ENCODE measurements at places on chromosomes 16 and 17. TPM values are rescaled to one million over a fixed set of nuclear protein-coding genes. Genes with fewer than 3 reads are reported as not detected.

GRCh38 chr16:89324056-89325010, 106.8 kb downstream of the ZNF778 start:
- H3K4me1 ChIP-seq = peaks cover 64% of the 10 kb centered on the region
- H3K4me3 ChIP-seq = no peak overlapping the region
- H3K36me3 ChIP-seq = peaks cover 7% of the 10 kb centered on the region
- H3K27ac ChIP-seq = no peak overlapping the region
- H3K27me3 ChIP-seq = no peaks in the 10 kb centered on the region
- no peak for DNase-seq

GRCh38 chr17:73795730-73796129, 151.5 kb upstream of the SDK2 start:
- no peaks in the 10 kb centered on the region for H3K4me1 ChIP-seq
- no peak overlapping the region for H3K27ac ChIP-seq
- H3K27me3 ChIP-seq = peaks cover 15% of the 10 kb centered on the region
- DNase-seq = no peak
- no peak overlapping the region for H3K4me3 ChIP-seq

- H3K27ac ChIP-seq = peak overlapping the region; percentile 74
- DNase-seq = peak; percentile 57
- H3K4me1 ChIP-seq = peaks cover 75% of the 10 kb centered on the region
These were observed 3.2 kb downstream of the DLG4 start for GRCh38 chr17:7216242-7217112.

GRCh38 chr16:5621826-5622225, 524.2 kb upstream of the EEF2KMT start:
- H3K27ac ChIP-seq = no peak overlapping the region
- DNase-seq = no peak
- no peaks in the 10 kb centered on the region for H3K4me1 ChIP-seq

- no peaks in the 10 kb centered on the region for H3K4me1 ChIP-seq
- no peaks in the 10 kb centered on the region for H3K27me3 ChIP-seq
- no peak for DNase-seq
- no peaks in the 10 kb centered on the region for H3K36me3 ChIP-seq
These were observed 14.4 kb upstream of the FBXO47 start for GRCh38 chr17:38981636-38982035.

- no peak overlapping the region for H3K4me3 ChIP-seq
- H3K4me1 ChIP-seq = peaks cover 82% of the 10 kb centered on the region
- peaks cover 5% of the 10 kb centered on the region for H3K36me3 ChIP-seq
- peaks cover 32% of the 10 kb centered on the region for H3K27me3 ChIP-seq
- peak; percentile 29 for DNase-seq
- H3K27ac ChIP-seq = peak overlapping the region; percentile 74
These were observed 3.5 kb downstream of the SLC16A3 start for GRCh38 chr17:82232322-82232820.

DNA sequence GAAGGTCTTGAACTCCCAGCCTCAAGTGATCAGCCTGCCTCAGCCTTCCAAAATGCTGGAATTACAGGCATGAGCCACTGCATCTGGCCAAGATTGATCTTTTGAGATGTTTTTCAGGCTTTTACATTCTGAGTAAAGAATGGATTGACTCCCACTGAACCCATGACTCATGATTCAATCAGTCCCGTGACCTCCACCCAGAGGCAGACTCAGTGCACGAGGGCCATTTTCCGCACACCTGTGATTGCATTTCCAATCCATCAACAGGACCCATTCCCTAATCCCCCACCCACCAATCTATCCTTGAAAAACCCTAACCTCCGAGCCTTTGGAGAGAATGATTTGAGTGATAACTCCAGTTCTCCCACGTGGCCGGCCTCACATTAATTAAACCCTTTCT, 40.4 kb upstream of the PRKCB start:
- no peaks in the 10 kb centered on the region for H3K4me1 ChIP-seq
- no peak overlapping the region for H3K4me3 ChIP-seq
- no peak for DNase-seq
- H3K36me3 ChIP-seq = no peaks in the 10 kb centered on the region

GRCh38 chr17:16378636-16379282, 2.1 kb upstream of the UBB start:
- H3K4me1 ChIP-seq = peaks cover 19% of the 10 kb centered on the region
- no peak for DNase-seq
- peaks cover 21% of the 10 kb centered on the region for H3K36me3 ChIP-seq
- no peak overlapping the region for H3K27ac ChIP-seq

PRR35 gene
- total RNA-seq = 0.13 TPM

DHRS13 gene
- total RNA-seq = 5.2 TPM

DNA sequence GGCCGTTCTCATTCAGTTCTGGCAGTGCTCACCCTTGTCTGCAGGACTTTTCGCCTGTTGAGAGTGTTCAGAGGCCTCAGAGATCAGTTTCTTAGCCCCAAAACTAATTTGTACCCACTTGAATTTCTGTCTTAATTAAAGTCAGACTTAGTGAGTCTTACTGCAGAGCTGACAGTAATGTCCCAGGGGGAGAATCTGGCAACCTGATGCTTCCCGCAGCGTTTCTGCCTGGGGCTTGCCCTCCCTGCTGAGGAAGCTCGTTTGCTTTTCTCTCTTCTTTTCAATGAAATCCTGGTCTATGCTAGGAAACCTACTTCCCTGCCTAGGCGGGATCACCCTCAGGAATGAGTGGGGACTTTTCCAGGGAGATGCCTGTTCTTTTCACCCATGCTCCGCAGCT, 25.3 kb downstream of the DBNDD1 start:
- DNase-seq = no peak
- no peaks in the 10 kb centered on the region for H3K27me3 ChIP-seq
- H3K27ac ChIP-seq = no peak overlapping the region
- H3K4me1 ChIP-seq = no peaks in the 10 kb centered on the region

- no peaks in the 10 kb centered on the region for H3K27me3 ChIP-seq
- H3K36me3 ChIP-seq = no peaks in the 10 kb centered on the region
- no peak overlapping the region for H3K4me3 ChIP-seq
- no peak for DNase-seq
- H3K4me1 ChIP-seq = peaks cover 3% of the 10 kb centered on the region
These were observed 249.8 kb downstream of the CDH11 start for GRCh38 chr16:64872101-64872500.

DNA sequence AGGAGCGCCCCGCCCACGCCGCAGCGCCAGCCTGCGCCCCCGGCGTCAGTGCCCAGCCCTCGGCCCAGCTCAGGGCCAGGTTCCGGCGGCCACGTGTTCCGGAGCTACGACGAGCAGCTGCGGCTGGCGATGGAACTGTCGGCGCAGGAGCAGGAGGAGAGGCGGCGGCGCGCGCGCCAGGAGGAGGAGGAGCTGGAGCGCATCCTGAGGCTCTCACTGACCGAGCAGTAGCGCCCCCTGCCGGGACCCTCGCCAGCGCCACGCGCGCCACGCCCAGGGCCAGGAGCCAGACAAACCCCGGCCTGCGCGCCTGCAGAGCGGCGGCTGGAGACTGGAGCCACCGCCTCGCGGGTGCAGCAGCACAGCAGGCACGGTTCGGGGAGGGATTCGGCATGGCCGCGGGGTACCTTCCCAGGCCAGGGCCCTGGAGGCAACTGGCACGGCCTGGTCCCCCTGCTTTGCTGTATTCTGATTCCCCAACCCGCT, 9.3 kb downstream of the CORO6 start:
- peaks cover 59% of the 10 kb centered on the region for H3K4me1 ChIP-seq
- peaks cover 40% of the 10 kb centered on the region for H3K27me3 ChIP-seq
- peaks cover 6% of the 10 kb centered on the region for H3K36me3 ChIP-seq
- peak overlapping the region; percentile 32 for H3K4me3 ChIP-seq

DNA sequence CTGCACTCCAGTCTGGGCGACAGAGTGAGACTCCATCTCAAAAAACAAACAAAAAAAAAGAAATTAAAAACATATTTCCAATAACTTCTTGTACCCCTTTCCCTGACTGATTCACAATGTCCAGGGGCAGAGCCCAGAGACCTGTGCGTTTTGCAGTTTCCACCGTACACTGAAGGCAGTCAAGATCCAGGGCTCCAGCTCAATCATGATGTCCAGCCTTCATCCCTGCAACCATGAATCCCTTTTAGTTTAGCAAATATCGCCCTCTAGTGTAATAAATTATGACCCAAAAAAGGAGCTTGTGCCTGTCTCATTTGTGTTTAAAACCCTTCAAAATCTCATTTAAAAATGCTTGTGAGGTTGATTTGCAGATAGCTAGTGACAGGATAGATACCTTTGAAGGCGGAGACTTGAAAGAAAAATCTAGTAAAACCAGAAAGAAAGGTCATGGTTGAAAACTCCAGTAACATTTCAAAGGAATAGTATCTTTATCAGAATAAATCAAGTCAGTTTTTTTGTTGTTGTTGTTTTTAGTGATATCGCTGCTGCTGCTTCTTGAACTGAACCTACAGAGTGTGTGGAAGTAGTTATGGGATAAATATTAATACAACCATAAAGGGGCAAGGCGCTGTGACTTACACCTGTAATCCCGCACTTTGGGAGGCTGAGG, 3.7 kb upstream of the ERN1 start:
- H3K27me3 ChIP-seq = no peaks in the 10 kb centered on the region
- no peak overlapping the region for H3K27ac ChIP-seq
- no peaks in the 10 kb centered on the region for H3K36me3 ChIP-seq

DNA sequence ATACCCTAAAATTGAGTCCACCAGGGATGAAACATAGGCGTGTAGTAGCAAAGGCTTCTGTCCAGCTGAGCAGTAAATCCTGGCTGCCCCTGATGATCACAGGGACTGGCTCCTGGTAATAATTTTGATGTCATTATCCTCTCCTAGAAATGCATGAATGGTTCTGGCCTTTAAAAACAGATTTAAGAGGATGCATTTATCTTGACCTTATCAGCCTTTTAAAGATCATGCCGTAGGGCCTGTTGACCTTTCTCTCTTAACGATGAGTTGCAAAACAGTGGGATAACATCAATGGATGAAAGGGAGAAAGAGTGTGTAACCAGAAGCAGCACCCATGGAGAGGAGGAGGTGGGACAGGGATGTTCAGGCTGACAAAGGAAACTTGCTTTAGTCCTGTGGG, 128.5 kb downstream of the CA10 start:
- H3K36me3 ChIP-seq = no peaks in the 10 kb centered on the region
- H3K27me3 ChIP-seq = no peaks in the 10 kb centered on the region
- DNase-seq = no peak
- no peak overlapping the region for H3K4me3 ChIP-seq

- H3K4me3 ChIP-seq = no peak overlapping the region
- H3K36me3 ChIP-seq = no peaks in the 10 kb centered on the region
- H3K27me3 ChIP-seq = peaks cover 31% of the 10 kb centered on the region
These were observed 1.7 kb downstream of the USP43 start for GRCh38 chr17:9647014-9647413.

ST6GALNAC1 gene
- 0.13 TPM for total RNA-seq

- H3K4me3 ChIP-seq = peak within 1 kb of the TSS; percentile 82
- H3K4me1 ChIP-seq = peaks cover 11% of the 10 kb centered on the region
- peak within 1 kb of the TSS; percentile 88 for H3K27ac ChIP-seq
- H3K36me3 ChIP-seq = no peaks in the 10 kb centered on the region
These were observed at the start of gene CYLD for GRCh38 chr16:50741781-50742575. Gene CYLD, plus strand, starts transcription at chr16:50742086. Its CDS starts 7,613 bp downstream, at chr16:50749699.

HBA2 gene
- total RNA-seq = 926 TPM

CNTNAP1 gene
- 8.1 TPM for total RNA-seq

- no peak overlapping the region for H3K27ac ChIP-seq
- no peaks in the 10 kb centered on the region for H3K36me3 ChIP-seq
- no peaks in the 10 kb centered on the region for H3K27me3 ChIP-seq
- H3K4me3 ChIP-seq = no peak overlapping the region
- no peak for DNase-seq
These were observed 99.9 kb downstream of the CDK5R1 start for GRCh38 chr17:32586666-32587065.

DNA sequence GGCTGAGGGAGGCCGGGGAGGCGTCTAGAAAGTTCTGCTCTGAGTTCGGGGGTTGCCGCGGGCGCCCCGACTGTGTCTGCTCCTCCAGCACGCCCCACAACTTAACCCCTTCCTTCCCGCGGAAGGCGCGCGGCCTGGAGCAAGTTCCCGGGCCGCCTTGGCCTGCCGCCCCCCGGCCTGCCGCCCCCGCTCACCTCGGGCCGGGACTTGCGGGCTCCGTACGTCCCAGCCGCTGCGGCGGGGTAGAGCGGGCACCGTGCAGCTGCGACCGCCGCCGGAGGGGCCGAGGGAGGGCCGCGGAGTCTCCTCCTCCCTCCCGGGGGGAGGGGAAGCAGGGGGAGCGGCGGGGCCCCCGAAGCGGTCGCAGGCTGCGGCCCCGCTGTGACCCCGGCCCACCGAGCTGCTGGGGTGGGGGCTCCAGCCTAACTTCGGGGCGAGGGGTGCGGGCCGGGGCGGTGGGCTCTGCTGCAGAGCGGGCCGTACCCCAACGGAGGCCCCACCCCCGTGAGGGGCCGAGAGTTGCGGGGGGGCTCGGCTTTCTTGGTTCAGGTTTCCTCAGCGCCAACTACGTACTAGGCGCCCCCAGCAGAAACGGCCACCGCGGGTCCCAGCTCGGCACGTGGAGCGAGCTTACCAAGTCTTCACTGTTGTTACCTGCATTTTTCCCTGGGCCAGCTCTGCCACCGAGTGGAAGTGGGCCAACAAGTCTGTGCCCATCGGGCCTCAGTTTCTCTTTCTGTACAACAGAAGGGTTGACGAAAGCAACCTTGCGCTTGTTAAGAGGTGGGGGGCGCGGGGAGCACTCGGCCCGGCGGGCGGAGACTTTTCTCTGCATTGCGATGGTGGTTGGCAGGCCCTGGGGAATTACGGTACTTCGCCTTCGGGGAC, at the start of gene CCDC102A:
Gene CCDC102A (minus strand): TSS at position 266 of the 888 bp plus-strand sequence. CDS start 7,394 bp downstream, outside the sequence.
- H3K36me3 ChIP-seq = no peaks in the 10 kb centered on the region
- peak within 1 kb of the TSS; percentile 88 for H3K4me3 ChIP-seq
- peaks cover 5% of the 10 kb centered on the region for H3K27me3 ChIP-seq
- peak within 1 kb of the TSS; percentile 75 for H3K27ac ChIP-seq
- peaks cover 43% of the 10 kb centered on the region for H3K4me1 ChIP-seq

ITPRIPL2 gene
- 17.8 TPM for total RNA-seq

DNA sequence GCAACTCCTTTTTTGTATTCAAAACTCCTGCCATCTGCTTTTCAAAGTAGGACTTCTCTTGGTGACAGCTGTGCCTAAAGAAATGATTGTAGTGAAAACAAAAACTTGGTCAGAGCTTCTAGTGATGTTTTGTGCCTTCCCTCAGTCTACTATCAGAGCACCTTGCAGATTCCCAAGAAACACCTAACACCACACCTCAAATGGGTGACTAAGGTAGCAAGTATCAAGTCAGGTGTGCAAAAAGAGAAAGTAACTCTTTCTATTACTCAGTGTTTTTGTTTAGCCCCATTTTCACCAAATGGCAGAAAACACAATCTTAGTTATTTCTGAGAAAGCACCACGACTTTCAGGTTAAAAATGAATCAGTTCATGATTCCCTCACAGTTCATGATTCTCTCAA, 2.0 kb upstream of the PMFBP1 start:
- H3K27ac ChIP-seq = no peak overlapping the region
- no peaks in the 10 kb centered on the region for H3K4me1 ChIP-seq
- no peaks in the 10 kb centered on the region for H3K27me3 ChIP-seq
- no peaks in the 10 kb centered on the region for H3K36me3 ChIP-seq

- no peaks in the 10 kb centered on the region for H3K27me3 ChIP-seq
- peaks cover 2% of the 10 kb centered on the region for H3K4me1 ChIP-seq
- no peak for DNase-seq
- H3K36me3 ChIP-seq = no peaks in the 10 kb centered on the region
- no peak overlapping the region for H3K27ac ChIP-seq
These were observed 396.7 kb upstream of the MAF start for GRCh38 chr16:79997257-79997656.

- H3K27ac ChIP-seq = no peak within 1 kb of the TSS
- H3K36me3 ChIP-seq = no peaks in the 10 kb centered on the region
- H3K27me3 ChIP-seq = peaks cover 23% of the 10 kb centered on the region
- H3K4me3 ChIP-seq = no peak within 1 kb of the TSS
- H3K4me1 ChIP-seq = peaks cover 11% of the 10 kb centered on the region
These were observed at the start of gene MFSD6L for GRCh38 chr17:8798846-8799569. Gene MFSD6L, minus strand, starts transcription at chr17:8799365. Its CDS starts 245 bp downstream, at chr17:8799120.
